ENCODE measurements at places on chromosomes 4 and X.

GRCh38 chr4:81422595-81422994 is 49.1 kb downstream of the RASGEF1B start:
- DNase-seq, result no peak

DNA sequence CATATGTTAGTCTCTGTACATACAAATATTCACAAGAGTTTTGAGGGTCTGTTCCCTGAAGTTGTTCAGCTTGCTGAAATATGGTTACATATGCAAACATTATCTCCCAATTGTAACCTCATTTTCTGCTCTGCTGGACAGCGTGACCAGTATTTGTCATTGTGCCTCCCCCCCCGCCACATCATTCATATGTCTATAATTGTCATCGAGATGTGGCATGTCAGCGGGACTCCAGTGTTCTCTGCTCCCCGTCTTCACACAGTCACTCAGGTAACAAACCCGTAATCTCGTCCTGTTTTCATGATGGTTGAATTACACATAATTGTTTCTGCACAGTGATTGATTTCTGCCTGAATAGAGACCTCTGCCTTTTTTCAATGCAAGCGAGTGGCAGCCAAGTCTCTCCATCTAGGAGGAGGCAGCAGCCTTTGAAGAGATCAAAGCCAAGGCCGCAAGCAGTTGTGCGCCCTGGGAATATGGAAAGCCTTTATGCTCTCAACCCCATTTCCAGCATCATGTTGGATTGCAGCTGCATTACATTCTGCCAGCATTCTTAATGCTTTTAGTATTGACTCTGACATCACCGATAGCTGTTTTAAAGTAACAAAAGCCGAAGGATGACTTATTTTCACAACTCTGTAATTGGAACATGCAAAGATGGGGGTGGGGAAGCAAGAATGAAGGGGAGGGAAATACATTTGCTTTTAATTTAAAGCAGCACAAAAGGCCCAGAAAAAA is 27.4 kb downstream of the LEF1 start:
- no peak for DNase-seq

- DNase-seq, result no peak
Measured at GRCh38 chrX:16429406-16429805, 220.6 kb upstream of the S100G start.

GRCh38 chr4:23737571-23737970 is 152.3 kb downstream of the PPARGC1A start:
- DNase-seq, result no peak

GRCh38 chr4:81040012-81040659 is 9.6 kb downstream of the BMP3 start:
- peak; percentile 75 for DNase-seq

- no peak for DNase-seq
Measured at GRCh38 chrX:132015875-132016274, 7.2 kb upstream of the STK26 start.

GRCh38 chrX:19046343-19047215 is 62.7 kb upstream of the PHKA2 start:
- peak; percentile 89 for DNase-seq

- no peak for DNase-seq
Measured at GRCh38 chr4:16106956-16107355, 23.1 kb upstream of the PROM1 start.

DNA sequence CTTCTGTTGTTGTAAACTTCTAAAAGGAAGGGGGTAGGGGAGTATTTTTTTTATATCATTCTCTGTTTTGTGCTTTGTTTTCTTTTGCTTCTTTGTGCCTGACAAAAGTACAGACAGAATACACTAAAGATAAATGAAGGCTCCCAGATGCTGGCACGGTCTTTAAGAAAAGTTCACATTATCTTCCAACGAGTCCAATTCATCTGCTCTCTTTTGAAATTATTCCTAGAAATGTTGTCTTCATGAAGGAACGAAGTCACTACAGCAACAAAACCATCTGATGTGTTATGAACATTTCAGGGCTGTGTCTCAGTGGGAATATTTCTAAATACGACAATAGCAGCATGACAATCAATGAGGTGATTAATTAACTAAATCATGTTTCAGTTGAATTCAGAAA is 813.8 kb upstream of the HTR2C start:
- DNase-seq, result no peak

- DNase-seq, result no peak
Measured at GRCh38 chr4:75037252-75037651, 104.3 kb downstream of the PARM1 start.

DNA sequence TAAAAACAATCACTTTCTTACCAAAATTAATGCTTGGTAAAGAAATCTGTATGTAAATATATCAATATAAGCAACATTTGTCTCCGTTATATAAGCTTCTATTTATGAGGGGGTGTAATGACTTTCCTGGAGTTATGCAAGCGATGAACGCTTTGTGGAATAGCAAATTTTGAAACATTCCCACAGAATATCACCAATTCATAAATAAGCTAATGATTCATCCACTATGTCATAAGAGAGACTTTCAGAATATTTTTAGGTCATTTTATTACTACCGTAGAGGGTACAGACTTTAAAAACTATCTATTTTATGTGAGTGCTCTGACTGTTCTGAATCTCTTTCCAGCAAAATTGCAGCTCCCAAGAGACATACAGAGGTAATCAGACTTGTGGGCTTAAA is 179.5 kb upstream of the FTHL17 start:
- DNase-seq, result no peak

DNA sequence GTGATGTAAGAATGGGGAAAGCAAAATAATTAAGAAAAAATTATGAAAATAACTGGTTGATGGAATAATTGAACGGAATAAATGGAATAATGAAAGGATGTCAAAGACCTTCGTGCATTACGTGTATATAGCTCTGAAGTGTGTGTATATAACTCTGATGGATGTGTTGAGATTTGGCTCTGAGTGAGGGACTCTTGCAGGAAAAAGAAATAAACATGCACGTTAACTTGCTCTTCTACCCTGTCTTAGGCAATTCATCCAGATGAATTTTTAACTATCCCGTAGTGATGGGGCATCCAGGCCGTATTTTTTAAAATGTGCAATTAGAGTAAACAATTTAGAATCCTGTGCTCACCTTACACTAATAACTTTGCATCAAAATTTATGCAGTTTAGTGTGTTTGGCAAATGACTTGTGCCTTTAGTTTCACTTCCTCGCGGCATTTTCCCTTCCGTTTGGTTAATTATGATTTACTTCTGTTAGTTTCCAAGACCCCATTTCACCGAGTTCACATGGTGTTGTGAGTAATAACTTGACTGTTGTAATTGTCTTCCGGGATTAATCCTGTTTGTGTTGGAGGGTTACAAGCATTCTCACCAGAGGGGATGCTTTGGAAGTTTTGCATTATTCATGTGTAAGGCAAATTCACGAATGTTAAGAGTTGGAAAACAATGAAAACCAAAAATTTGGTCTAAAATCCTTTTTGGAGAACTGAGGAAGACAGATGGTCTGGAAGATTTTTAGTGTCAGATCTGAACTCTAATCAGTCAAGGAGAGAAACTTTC is 256.5 kb upstream of the FAT1 start:
- no peak for DNase-seq

GRCh38 chrX:40179283-40179682 is 81.5 kb upstream of the BCOR start:
- no peak for DNase-seq

GRCh38 chr4:53422367-53422766 is 44.9 kb downstream of the FIP1L1 start:
- no peak for DNase-seq

- DNase-seq, result peak; percentile 77
Measured at GRCh38 chr4:58760737-58761136, 1650.6 kb upstream of the IGFBP7 start.

GRCh38 chrX:30504309-30504708 is 73.3 kb downstream of the TASL start:
- DNase-seq, result peak; percentile 64

DNA sequence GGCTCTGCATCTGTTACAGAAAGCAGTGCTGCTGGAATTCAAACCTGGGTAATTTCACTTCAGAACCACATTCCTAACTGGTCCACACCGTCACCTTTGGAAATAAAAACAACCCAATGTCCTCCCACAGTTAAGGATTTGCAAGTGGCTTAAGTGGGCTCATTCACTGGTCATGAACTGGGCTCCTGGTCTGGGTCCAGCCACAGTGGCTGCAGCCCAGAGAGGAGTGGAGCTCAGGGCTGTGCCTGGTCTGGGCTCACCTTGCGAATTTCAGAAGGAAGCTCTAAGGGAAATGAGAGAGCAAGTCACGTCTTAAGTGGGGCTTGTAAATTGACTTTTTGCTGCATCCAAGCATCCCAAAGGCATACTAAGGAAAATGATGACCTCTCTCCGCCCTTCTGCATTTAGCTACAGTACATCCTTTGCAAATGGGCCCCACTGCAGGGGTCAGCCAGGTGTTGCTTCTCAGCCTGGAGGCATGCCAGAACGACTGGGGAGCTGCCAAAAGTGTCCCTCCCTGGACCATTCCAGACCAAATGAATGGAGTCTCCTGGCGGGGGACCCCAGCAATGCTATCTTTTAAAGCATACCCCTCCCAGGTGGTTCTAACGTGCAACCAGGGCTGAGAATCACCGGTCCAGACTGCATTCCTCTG is 25.6 kb upstream of the CRMP1 start:
- no peak for DNase-seq

DNA sequence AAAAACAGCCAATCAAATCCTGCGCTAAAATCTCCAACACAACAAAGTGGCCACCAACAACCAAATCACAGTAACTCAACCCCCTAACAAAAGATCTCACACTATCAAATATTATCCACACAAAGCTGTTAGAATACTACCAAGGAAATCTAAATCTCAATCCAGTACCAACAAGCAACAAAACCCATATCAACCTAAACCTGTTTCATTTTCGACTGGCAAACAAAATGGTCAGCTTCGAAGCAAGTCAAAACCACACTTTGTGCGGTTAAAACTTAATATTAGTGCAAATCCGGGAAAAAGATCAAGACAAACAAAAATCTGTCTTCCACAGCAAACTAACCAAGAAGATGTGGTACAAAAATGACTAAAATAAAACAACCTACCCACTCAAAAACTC is 28.7 kb upstream of the MUC7 start:
- no peak for DNase-seq

GRCh38 chrX:23434356-23434884 is 99.8 kb downstream of the PTCHD1 start:
- peak; percentile 48 for DNase-seq

DNA sequence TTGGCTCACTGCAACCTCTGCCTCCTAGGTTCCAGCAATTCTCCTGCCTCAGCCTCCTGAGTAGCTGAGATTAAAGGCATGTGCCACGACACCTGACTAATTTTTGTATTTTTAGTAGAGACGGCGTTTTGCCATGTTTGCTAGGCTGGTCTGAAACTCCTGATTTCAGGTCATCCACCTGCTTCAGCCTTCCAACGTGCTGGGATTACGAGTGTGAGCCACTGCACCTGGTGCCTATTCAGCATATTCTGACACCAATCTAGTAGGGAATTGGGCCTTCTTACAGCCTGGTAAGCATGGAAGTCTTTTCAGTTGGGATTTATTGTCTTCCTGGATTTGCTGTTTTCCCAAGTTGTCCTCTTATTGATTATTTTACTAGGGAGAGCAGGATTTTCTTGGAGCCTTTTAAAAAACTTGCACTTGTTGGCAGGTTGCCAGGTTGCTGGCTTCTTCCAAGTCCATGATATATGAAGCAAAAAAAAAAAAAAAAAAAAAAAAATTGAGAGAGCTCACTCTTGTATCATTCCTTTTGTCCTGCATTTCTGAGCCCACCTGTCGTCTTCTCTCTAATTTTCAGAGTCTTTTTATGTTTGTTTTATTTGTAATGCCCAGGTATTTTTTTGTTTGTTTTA is 43.7 kb downstream of the TMPRSS11E start:
- no peak for DNase-seq

- peak; percentile 9 for DNase-seq
Measured at GRCh38 chr4:169398316-169398715, 127.6 kb upstream of the SH3RF1 start.

- DNase-seq, result no peak
Measured at GRCh38 chrX:9542761-9543111, 77.9 kb downstream of the TBL1X start.

DNA sequence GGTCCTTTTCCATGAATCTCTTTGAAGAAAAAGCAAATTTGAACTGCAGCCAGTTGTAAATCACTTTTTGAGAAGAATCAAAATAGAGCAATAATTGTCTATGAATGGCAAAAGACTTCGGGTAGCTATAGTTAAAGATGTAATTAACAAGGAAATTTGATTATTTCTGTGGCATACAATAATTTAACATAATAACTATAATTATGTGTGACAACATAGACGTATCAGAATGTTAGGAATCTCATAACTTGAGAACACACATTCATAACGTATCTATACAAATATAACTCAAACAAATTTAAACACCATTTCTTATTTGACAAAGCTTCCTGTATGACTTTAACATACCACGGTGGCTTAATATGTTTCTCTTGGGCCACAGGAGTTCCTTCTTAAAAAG is 36.0 kb upstream of the NSG1 start:
- no peak for DNase-seq

GRCh38 chrX:36436361-36436760 is 516.8 kb downstream of the CFAP47 start:
- DNase-seq, result no peak

DNA sequence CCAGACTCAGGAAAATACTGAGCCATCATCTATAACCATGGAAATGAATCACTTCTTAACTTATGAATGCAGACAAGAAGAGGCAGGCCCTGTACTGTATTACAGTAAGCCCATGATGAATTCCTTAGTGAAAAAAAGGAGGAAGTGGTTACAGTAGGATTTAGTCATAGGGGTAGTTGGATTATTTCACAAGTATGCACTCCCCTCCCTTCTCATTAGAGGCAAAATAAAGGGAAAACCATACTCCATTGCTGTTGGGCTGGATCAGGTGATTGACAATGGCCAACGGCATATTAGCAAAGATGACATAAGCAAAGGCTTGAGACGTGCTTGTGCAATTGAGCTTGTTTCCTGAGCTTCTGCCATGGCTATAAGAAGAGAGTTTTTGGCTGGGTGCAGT is 181.1 kb upstream of the PRPS2 start:
- peak; percentile 78 for DNase-seq

GRCh38 chr4:112552668-112553067 is 36.7 kb upstream of the NEUROG2 start:
- DNase-seq, result peak; percentile 60

DNA sequence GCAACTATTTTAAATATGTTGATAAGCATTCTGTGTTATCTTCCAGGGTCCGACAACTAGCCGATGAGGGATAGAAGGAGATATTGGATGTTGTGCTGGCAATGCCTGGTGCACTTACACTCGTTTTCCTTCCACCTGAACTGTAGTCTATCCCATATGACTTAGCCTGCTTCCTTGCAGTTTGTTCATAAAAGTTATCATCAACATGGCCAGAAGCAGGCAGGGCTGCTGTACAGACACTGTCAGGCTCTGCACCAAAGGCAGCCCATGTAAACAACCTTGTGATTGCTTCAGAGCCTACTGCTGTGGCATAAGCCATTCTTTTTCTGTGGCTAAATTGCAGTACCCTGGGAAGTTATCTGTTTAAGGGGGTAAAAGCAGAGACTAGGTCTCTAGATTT is 1.6 kb downstream of the MAPK10 start:
- no peak for DNase-seq

GRCh38 chr4:158397781-158398180 is 123.9 kb upstream of the RXFP1 start:
- no peak for DNase-seq

Measured in PC-3 (cell line).